NB4 (cell line): ENCODE measurements at places on chromosomes 12 and 14.

DNA sequence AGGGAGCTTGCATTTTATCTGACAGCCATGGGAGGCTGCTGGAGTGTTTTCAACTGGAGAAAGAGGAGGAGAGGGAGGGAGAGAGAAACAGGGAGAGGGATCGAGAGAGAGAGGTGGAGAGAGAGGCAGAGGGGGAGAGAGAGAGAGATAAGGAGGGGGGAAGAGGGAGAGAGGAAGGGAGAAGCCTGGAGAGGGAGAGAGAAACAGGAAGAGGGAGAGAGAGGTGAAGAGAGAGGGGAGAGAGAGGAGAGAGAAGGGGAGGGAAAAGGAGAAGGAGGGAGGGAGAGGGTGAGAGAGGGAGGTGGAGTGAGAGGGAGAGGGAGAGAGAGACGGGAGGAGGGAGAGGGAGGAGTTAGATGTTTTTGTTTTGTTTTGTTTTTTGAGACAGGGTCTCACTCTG lies 45.6 kb downstream of the DNAH10 start:
- DNase-seq = no peak

DNA sequence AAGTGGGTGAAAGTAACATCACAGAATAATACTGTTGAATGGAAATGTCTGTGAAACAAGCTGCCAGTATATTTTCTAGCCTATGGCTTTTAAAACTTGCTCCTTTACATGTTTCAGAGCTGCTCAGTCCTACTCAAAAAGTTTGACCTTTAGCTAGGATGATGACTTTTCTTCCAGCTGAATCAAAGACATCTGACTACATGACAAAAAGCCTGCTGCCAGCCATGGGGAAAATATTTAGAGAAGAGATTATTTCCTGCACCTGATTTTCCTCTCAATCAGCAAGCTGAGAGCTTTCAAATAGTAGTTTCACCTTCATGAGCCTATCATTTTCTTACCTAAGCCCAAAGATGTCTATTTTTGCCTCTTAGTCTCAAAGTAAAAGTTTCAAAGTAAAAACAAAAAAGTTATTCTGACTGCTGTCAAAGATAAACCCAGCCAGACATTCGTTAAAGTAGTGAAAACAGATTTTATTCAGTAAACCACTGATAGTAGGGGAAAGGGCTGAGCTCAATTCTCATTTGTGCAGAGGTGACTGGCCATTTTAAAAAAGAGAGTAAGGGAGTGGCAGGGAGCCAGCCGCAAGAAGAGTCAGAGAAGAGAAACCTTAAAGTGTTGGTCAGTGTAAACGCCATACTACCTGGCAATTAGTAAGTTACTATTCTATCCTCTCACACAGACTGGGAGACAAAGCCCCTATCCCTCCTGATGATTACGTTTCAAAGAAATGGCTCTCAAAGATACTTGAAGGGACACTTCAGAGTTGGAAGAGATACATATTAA lies 2.2 kb downstream of the ATP6V1D start:
- DNase-seq = no peak

DNA sequence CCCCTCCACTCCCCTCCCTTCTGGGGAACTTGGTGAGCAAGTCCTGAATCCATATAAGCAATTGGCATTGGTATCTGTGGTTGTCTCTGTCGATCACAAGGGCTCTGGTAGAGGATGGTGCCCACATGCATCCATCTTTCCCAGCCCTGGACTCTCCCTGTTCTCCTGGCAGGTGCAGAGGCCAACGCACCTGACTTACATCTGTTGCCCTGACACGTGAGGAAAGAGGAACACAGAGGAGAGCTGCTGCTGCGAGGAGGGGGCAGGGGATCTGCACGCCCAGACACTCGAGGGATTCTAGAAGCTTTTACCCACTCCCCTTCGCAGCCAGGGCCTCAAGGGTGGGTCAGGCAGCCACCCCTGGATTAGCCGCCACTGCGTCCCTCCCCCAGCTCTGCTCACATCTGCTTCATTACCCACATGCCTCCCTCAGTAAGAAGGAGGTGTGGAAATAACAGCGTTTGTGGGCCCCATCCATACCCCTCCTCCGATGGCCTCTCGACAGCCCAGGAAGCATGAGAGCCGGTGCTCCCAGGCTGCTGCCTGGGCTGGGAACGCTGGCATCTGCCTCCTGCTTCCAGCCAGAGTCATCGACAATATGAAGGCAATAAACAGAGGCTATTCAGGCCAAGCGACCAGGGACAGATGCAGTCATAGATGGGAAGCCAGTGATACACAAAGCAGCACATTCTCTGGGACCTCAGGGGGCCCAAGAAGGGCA lies 56.5 kb downstream of the KDM2B start:
- DNase-seq = no peak

GRCh38 chr14:69501423-69501838 lies 16.9 kb downstream of the PLEKHD1 start:
- DNase-seq = no peak

- no peak for DNase-seq
Measured at GRCh38 chr12:19867970-19868369, 428.7 kb downstream of the AEBP2 start.

DNA sequence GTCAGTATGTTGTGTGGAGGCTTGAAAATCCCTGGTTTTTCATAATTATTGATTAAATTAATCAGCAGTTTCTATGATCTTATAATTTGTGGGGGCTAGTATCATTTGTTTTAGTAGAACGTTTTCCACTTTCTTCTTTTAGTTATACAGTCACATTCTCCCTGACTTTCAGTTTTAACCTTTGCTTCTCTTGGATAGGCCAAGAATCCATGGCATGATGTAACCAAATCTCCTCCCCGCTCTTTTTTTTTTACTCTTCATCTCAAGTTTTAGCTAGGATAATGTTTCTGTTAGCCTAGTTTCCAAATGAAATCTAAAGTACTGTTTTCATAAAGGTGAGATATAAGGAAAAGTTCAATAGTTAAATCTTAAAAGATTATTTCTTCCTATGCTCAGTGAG lies 106.5 kb downstream of the TMEM117 start:
- no peak for DNase-seq
